ENCODE measurements at places on chromosomes 11 and 22.

DNA sequence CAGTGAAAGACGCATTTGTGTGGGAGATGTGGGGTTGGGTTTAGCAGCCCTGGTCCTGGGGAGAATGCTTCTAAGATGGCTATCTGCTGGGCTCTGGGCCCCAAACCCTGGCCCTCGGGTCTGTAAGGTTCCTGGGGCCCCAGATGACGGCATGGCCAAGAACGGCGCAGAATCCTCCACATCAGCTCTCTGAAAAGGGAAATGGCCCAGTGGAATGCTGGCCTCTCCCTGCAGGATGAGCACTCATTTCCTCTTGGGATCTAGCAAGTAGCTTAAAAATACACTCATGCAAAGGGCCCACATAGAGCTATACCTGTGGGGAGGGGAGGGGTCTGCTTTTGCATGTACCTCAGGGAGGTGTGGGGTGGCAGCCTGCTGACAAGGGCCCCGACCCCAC, 37.5 kb upstream of the LINC01488 start:
- DNase-seq = no peak

DNA sequence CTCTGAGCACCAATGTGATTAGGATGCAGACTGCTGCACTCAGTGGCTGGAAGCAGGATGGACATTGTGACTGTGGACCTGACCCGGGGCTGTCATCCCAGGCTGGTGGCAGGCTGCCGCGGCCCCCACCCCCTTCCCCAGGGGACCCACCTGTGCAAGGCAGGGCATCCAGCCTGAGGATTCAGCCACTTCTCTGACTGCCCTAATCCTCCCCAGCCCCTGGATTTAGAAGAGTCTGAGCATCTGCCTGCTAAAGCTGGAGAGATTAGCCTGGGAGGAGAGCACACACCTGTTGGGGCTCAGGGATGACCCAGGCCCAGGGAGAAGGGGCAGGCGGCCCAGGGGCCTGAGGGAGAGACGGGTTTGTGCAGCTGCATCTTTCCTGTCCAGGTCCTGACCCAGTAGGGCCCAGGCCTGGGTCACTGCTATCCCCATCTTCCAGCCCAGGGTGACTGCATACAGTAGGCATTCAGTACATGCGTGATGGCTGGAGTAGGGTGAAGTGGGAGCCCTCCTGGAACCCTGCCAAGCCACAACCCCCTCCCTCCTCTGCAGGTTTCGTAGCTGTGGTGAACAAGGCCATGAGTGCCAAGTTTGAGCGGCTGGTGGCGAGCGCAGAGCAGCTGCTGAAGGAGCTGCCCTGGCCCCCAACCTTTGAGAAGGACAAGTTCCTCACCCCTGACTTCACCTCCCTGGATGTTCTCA, 12.1 kb downstream of the DPP3 start:
- no peak for DNase-seq

DNA sequence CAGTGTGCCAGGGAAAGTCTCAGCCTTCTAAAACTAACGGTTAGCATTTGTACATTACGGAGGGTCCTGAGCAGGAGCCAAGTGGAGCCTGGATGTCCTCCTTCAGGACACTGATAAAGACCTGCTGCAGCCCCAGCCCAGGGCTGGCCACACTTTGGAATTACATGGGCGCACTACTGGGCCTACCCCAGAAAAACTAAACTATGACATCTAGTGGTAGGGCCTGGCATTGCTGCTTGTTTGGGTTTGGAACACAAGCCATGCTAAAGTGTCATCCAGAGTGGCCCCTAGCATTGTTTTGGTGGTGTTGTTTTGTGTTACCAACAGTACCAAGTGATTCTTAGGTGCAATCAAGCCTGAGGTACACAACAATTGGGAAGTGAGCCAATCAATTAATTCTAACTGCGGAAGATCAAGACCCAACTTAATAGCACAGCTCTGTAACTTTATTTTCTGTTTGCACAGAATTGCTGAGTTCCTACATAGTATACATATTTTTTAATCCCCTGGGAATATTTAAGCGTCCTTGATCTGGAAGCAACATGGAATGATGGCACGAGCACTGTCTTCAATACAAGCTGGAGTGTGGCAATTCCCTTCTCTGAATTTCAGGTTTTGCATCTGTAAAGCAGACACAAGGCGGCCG, 340.7 kb downstream of the LARGE1 start:
- no peak for DNase-seq

DNA sequence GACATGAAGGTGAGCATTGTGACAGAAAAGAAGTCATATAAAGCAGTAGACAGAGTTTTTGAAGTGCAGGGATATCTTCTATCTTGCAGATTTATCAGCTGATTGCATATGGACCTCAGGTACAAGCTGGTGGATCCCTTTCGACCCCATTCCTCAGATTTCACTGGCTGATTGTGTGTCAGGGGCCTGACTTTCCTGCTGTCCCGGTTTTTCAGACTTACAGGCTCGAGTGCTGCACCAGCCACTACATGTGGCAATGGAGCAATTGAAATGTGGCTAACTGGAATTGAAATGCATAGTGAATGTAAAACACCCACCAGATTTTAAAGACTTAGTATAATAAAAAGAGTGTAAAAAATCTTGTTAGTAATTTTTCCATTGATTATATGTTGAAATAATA, 50.3 kb downstream of the CLMP start:
- DNase-seq = no peak

GRCh38 chr11:32148895-32149294, 58.0 kb downstream of the RCN1 start:
- DNase-seq = no peak

GRCh38 chr11:68923614-68924013, 19.9 kb downstream of the IGHMBP2 start:
- DNase-seq = no peak

DNA sequence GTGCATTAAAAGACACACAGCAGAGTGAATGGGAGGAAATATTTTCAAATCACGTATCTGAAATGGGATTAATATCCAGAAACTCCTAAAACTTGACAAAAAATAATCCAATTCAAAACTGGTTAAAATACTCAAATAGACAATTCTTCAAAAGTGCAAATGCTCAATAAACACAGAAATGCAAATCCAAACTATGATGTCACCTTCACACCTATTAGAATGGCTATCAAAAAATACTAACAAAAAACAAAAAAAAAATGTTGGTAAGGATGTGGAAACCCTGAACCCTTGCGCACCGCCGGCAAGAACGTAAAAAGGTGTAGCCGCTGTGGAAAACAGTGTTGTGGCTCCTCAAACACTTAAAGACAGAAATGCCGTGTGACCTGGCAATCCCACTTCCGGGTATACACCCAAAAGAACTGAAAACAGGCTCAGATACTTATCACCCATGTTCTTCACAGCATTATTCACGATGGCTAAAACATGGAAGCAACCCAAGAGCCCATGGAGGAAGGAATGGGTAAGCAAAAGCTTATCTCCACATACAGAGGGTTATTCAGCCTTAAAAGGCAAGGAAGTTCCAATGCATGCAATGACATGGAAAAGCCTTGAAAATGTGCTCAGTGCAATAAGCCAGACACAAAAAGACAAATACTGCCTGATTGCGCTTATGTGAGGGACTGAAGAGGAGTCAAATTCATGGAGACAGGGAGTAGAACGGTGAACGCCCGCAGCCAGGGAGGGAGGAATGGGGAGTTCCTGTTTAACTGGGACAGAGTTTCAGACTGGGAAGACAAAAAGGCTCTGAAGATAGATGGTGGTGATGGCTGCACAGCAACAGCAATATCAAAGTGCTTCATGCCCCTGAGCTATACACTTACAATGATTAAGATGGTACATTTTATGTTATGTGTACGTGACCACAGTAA, 19.6 kb downstream of the BRD1 start:
- DNase-seq = no peak

- DNase-seq = no peak
Observed at GRCh38 chr11:76664578-76665061, 5.9 kb downstream of the LRRC32 start.

DNA sequence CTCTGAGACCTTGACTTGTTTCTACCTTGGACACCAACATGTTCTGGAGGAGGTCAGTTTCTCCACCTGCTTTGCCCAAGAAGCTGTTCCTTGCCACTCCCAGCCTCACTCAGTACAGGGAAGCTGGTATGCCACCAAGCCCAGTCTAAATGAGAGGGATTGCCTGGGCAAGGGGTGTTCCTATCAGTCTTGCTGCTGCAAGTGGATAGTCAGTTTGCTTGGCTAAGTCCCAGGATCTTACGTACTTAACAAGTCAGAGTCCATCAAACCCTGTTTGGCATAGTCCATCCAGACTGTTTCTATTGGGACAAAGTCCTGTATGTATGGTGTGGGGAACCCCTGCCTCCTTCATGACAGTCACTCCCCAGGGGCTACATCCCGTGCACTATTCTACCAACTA, 66.6 kb downstream of the RPL27A start:
- DNase-seq = no peak

- no peak for DNase-seq
Observed at GRCh38 chr11:13952221-13952620, 10.3 kb upstream of the SPON1 start.

DNA sequence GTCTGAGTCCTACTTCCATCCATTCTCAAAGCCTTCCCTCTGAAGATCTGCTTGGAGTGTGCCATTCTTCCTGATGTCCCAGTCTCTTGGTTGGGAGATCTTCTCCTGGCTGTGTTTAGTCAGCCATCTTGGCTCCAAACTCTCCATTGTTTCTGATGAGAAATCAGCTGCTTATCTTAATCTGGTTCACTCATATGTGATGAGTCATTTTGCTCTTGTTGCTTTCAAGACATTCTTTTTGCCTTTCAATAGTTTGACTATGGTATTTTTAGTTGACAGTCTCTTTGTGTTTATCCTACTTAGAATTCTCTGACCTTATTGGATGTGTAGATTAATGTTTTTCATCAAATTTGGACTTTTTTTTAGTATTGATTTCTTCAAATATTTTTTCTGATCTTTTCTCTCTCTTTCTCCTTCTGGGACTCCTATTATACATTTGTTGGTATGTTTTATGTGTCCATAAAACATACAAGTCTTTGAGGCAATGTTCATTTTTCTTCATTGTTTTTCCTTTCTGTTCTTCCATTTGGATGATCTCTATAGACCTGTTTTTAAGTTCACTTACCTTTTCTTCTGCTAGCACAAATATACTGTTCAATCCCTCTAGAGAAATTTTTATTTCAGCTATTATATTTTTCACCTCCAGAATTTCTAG, 77.2 kb upstream of the CLPB start:
- DNase-seq = no peak

- DNase-seq = no peak
Observed at GRCh38 chr22:27247701-27248434, 553.7 kb downstream of the MN1 start.

GRCh38 chr11:76086743-76087635, 119.3 kb downstream of the WNT11 start:
- DNase-seq = no peak

Measured in activated T-cell treated with anti-CD3 and anti-CD28 coated beads, Interleukin-2, amount 50 U/mL, for 4 hours (primary cell).